ENCODE measurements at places on chromosomes 3 and 15. TPM values are rescaled to one million over a fixed set of nuclear protein-coding genes. Genes with fewer than 3 reads are reported as not detected.

GRCh38 chr3:111506435-111506834 is 35.6 kb upstream of the CD96 start:
- H3K27ac ChIP-seq, result no peak overlapping the region
- H3K4me3 ChIP-seq, result no peak overlapping the region
- DNase-seq, result no peak
- H3K27me3 ChIP-seq, result no peaks in the 10 kb centered on the region
- no peaks in the 10 kb centered on the region for H3K36me3 ChIP-seq
- H3K4me1 ChIP-seq, result no peaks in the 10 kb centered on the region

DNA sequence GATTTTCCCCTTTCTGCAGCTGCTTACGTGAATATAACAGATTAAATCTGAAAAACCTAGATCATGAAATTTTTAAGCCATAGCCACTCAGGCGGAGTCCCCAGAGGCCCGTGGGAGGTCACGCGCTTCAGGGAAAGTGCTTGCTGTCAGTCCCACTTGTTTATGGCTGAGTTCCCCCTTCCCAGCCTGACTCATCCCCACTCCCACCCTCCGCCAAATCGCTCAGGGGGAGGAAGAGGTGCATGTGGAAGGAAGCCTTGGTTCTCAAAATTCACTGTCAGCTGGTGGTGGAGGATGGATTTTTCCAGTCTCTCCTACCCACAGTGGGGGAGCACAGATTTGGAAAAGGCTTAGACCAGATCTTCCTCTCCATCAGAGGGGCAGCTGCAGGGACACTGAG is 67.4 kb downstream of the CORO2B start:
- no peaks in the 10 kb centered on the region for H3K36me3 ChIP-seq
- no peaks in the 10 kb centered on the region for H3K4me1 ChIP-seq
- H3K4me3 ChIP-seq, result no peak overlapping the region
- DNase-seq, result no peak
- H3K27me3 ChIP-seq, result peaks cover 33% of the 10 kb centered on the region
- H3K27ac ChIP-seq, result no peak overlapping the region

DNA sequence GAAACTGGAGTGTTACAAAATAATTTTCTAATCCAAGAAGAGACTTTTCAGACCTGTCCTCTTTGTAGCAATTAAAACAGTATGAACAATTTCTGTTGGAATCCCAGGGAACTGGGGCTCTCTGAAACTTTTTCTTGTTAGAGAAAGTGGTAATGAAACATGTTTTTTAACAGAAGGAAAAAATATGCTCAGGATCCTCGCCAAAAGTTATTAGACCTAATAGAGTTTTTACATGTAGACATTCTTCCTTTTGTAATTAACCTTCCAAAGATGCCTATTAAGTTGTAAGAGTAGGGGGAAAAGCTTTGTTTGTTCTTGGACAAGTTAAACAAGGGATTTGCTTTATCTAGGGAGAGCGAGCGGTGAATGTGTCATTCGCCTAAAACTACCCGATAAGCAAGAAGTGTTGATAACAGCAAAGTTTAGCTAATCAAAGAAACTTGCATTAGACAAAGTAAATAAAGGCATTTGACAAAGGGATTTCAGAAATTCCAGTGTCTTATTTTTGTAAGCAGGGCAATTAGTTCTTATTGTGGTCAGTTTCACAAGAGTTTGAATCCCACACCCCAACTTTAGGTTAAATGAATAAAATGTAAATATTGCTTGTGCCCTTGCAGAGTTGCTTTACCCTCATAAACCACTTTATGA is 2.3 kb downstream of the RARB start:
- peaks cover 72% of the 10 kb centered on the region for H3K36me3 ChIP-seq
- peaks cover 38% of the 10 kb centered on the region for H3K4me1 ChIP-seq
- H3K4me3 ChIP-seq, result peak overlapping the region; percentile 85

- H3K27me3 ChIP-seq, result no peaks in the 10 kb centered on the region
- DNase-seq, result no peak
- no peak overlapping the region for H3K4me3 ChIP-seq
- peaks cover 11% of the 10 kb centered on the region for H3K4me1 ChIP-seq
- no peak overlapping the region for H3K27ac ChIP-seq
Observed at GRCh38 chr3:50275996-50276761, 2.7 kb upstream of the LSMEM2 start.

- no peak for DNase-seq
- no peaks in the 10 kb centered on the region for H3K27me3 ChIP-seq
- no peak overlapping the region for H3K4me3 ChIP-seq
- no peaks in the 10 kb centered on the region for H3K36me3 ChIP-seq
Observed at GRCh38 chr3:66302288-66302687, 81.5 kb downstream of the SLC25A26 start.

- no peak overlapping the region for H3K4me3 ChIP-seq
- peaks cover 7% of the 10 kb centered on the region for H3K36me3 ChIP-seq
- H3K27ac ChIP-seq, result peak overlapping the region; percentile 86
- H3K27me3 ChIP-seq, result no peaks in the 10 kb centered on the region
- peaks cover 30% of the 10 kb centered on the region for H3K4me1 ChIP-seq
- no peak for DNase-seq
Observed at GRCh38 chr3:39638301-39638700, 170.8 kb downstream of the MOBP start.

Gene CLDN1
- 204 TPM for total RNA-seq

Gene LRRC49
- 5.8 TPM for total RNA-seq

Gene LRTM1
- not detected for total RNA-seq

- no peaks in the 10 kb centered on the region for H3K36me3 ChIP-seq
- no peak for DNase-seq
- H3K4me3 ChIP-seq, result no peak overlapping the region
- H3K27ac ChIP-seq, result no peak overlapping the region
- H3K4me1 ChIP-seq, result no peaks in the 10 kb centered on the region
Observed at GRCh38 chr3:140530603-140531002, 147.3 kb upstream of the TRIM42 start.

Measured in Calu3 (cell line).